Activated CD4-positive, alpha-beta T cell treated with anti-CD3 and anti-CD28 coated beads, Interleukin-2, amount 50 U/mL, for 48 hours (primary cell): ENCODE measurements at places on chromosomes 16 and 17.

DNA sequence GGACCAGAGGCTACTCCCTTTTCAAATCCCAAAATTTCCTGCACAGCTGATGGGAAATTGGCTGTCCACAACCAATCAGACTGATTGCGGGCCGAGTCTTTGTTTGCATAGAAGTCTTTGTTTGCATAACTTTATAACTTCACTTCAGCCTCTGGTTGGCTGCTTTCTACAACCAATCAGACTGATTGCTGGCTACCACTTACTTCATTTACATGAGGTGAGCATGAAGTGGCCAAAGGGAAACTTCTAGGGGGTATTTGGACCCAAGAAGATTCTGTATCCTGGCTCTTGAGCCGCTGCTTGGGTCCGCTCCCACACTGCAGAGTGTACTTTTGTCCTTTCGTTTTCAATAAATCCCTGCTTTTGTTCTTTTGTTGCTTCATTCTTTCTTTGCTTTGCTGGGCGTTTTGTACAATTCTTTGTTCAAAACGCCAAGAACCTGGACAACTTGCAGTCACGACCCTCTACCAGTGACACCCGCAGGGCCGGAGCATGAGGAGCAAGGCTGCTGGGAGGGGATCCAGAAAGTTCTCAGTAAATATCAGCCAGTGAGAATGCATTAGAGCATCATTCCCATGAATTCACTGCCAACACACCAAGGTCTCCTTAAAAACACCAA is 67.5 kb downstream of the IQCK start:
- no peak for DNase-seq

- DNase-seq: no peak
Measured at GRCh38 chr16:83533193-83533592, 274.6 kb upstream of the HSBP1 start.

GRCh38 chr16:27211026-27211425 is 7.7 kb downstream of the KDM8 start:
- DNase-seq: no peak

DNA sequence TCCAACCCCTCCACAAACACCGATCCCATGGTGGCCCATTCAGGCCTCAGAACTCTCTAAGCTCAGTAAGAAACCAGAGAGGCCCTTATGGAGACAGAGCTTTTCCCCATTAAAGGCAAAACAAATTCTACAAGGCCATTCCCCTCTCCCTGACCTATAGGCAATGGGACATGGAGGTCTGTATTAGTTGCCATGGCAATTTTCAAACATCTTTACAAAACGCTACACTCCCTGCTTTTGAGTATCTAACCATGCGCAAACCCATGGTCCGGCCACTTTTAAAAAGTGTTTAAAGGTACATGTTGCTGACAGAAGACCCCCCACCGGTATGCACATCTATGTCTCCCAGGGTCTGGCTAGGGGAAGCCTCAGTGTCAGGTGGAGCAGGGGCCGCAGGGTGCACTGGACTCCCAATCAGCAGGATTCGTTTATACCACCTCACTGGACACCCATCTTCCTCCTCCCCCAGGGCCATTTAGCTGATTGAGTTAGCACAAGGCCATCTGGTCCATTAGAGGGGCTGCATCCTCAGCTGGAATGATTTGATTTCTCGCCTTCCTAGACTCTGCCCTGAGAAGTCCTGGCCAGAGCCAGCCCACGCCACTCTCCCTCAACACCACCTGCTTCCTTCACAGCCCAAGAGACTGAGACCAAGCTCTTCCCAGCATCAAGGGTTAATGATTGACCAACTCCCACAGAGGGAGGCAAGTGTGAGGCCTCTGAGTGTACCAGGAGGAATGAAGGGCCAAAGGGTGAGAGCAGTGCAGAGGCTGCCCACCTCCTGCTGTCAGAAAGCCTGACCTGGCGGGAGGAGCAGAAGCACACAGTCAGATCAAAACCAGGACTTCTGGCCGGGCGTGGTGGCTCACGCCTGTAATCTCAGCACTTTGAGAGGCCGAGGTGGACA is 10.9 kb downstream of the ACLY start:
- no peak for DNase-seq

GRCh38 chr16:69031877-69032301 is 73.6 kb upstream of the HAS3 start:
- no peak for DNase-seq

GRCh38 chr16:65222536-65222935 is 100.7 kb upstream of the CDH11 start:
- no peak for DNase-seq

DNA sequence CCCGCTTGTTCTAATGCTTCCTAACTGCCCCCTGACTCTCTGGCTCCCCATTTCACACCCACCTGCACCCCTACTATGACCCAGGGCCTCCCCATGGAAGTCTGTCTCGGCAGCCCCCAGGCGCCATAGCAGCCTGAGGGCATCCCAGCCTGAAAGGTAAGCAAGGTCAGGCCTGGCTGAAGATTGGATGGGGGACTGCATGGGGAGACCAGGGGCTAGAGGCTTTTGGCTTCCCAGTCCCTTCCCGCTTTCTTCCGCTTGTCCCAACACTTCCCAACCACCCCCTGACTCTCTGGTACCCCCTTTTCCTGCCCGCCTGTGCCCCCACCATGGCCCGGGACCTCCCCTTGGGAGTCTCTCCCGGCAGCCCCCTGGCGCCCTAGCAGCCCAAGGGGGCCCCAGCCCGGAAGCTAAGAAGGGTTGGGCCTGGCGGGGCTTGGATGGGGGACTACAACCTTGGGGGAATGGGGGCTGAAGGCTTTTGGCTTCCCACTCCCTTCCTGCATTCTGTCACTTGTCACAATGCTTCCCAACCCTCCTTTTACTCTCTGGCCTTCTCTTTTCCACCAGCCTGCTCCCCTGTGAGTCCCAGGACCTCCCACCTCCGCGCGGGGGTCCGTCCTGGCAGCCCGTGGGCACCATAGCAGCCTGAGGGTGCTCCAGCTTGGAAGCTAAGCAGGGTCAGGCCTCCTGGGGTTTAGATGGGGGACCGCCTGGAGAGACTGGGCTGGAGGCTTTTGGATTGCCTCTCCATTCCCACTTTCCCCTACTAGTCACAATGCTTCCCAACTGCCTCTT is 2288.4 kb downstream of the TP53TG3F start:
- no peak for DNase-seq

DNA sequence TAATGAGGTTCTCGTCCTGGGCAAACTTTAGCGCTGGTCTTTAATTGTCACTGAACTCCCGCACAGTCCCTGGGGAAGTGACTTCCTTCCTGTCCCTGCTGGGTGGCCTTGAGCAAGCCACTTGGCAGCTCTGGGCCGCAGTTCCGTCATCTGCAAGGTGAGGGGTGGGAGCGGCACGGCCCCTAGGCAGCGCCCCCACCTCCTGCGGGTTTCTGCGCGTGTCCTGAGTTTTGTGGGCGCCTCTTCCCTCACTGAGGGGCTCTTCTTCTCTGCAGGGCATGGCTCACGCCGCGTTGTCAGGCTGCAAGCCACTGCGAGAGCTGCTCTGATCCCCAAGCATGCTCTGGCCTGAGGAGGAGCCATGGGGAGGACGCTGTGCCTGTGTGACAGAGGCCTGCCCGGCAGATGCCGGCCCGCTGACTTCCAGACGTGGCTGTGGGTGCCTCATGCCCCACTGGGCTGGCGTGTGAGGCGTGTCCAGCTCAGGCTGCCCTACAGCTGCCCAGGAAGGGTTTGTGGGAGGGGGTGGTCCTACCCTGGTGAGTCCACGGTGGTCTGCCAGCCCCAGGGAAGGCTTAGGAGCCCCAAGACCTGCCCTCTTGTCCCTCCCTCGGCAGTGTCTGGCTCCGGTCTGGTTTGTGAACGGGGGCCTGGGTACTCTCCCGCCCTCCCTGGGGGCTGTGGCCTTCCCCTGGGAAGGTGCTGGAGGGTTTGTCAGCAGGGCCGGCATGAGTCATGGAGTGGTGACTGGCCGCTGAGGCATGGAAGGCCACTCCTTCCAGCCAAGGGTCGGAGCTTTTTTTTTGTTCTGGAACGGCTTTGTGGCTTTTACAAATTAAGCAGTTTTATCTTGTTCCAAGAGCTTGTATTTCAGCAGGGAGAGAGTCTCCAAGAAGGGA is 182.0 kb downstream of the SEC14L1 start:
- no peak for DNase-seq

DNA sequence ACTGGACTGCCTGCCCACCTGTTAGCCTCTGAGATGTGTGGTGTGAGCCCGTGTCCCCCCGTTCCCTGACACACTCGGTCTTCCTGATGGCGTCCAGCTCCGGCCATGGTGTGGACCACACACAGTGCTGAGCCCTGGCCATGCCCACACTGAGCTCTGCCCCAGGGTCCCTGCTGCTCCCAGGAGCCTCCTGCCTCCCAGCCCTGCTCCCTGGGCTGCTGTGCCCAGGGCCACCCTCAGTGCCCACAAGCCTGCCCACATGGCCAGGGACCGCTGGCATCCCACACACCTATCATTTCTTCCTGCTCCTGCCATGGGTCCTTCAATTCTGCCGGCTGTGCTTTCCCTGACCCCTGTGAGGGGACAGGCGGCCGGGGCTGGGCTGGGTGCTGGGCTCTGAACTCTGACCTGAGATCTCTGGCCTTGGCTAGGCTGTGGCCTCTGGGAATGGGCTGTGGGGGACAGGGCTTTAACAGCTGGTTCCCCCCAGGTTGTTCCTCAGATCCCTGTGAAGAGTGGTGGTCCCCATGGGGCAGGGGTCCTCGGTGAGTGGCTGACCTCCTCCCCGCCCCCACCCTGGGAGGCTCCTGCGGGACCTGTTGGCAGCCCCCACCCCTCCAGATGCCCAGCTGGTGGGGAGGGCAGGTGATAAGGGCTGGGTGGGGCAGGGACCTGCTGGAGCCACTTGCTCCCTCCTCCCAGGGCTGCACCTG is 4.0 kb downstream of the CEMP1 start:
- no peak for DNase-seq
